ENCODE measurements at places on chromosomes 1 and 21.

DNA sequence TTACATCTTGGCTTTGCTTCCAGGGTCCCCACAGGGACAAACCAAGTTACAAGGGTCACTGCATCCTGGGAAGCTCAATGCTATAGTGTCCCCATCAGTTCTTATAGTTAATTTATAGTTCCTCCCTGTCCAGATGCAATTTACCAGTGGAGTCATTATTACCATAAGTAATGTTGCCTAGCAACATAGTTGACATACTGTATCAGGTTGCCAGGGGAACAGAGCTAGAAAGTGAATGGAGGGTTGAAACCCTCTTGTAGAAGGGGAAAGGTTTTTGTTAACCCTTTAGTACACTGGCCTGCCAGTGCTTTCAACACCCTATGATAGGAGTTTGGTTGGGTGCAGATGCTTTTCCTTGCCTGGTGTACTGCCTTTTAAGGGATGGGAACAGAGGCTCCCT is 34.3 kb upstream of the TTC4 start:
- DNase-seq, result peak; percentile 13

GRCh38 chr1:154533952-154534844 is 24.3 kb downstream of the UBE2Q1 start:
- no peak for DNase-seq

GRCh38 chr1:166080277-166080966 is 86.4 kb downstream of the FAM78B start:
- DNase-seq, result no peak

DNA sequence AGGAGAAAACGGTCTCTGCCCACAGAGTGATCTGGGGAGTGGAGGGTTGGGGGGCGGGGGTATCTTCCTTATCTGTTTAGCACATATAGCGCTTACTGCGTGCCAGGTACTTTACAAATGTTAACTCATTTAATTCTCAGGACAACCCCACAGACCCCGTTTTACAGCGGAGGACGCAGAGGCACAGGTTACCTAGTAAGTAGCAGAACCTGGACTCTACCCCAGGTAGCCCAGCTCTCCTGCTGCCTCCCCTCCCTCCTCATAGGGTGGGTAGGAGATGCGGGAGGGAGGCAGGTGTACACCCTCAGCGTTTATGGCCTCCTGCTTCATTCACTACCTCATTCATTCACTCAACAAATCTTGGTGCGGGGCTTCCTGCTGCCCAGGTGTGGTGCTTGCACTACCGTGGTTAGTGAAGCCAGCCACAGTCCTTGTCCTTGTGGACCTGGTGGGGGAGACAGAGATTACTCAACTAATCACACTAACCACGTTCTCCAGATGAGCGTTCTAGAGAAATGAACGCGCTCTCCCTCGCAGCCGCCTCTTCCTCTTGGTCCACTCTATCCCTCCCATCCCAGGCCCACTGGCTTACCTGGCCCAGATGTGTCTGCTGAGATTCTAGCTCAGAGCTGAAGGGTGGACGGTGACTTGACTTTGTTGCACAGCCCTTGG is 102.0 kb downstream of the IER5 start:
- DNase-seq, result no peak

DNA sequence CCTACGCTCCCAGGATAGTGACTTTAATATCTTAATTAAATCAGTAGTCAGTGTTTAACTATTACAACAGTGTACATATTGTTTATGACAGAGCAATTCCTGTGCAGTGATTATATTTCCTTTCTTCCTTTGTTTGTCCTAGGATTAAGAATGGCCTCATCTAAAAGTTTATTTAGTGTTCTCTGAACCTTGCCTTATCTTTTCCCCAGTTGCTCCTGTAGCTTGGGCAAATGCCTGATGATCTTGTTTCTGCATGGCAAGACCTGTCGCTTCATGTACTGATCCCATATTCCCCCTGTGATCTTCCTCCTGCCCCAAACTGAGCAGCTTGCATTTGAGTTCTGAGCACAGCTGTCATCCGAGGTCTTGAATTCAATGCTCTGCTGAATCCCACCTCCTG is 69.1 kb upstream of the STUM start:
- DNase-seq, result no peak

DNA sequence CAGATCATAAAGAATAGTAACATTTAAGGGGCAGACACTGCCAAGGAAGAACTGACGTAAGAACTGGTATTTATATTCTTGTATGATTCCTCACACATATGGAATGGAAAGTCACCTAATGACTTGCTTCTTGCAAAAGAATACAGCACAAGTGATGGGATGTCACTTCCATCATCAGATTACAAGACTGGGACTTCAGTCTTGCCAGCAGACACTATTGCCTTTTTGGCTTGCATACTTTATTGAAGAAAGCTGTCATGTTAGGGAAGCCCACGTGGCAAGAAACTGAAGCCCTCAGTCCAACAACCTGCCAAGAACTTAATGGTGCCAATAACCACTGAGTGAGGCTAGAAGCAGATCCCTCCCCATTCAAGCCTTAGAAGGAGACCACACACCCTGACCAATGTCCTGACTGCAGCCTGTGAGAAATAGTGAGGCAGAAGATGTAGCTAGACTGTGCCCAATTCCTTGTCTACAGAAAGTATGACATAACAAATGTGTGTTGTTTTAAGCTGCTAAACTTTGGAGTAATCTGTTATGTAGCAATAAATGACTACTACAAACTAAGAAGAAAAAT is 12.0 kb downstream of the EGLN1 start:
- no peak for DNase-seq

- DNase-seq, result no peak
These were observed 4.3 kb upstream of the SLC35D1 start for GRCh38 chr1:67058242-67058641.

GRCh38 chr21:44766014-44766817 is 35.4 kb downstream of the UBE2G2 start:
- DNase-seq, result no peak

- no peak for DNase-seq
These were observed 168.5 kb downstream of the SMYD3 start for GRCh38 chr1:246338546-246338945.

GRCh38 chr1:22880174-22880601 is 92.5 kb downstream of the LACTBL1 start:
- no peak for DNase-seq

GRCh38 chr1:157090196-157090647 is 9.4 kb downstream of the ETV3L start:
- DNase-seq, result peak; percentile 91

GRCh38 chr21:16059981-16060380 is 330.2 kb downstream of the USP25 start:
- no peak for DNase-seq

- peak; percentile 80 for DNase-seq
These were observed 866 bp upstream of the FNDC5 start for GRCh38 chr1:32871364-32872191.

GRCh38 chr1:60922304-60922703 is 160.1 kb upstream of the NFIA start:
- no peak for DNase-seq

DNA sequence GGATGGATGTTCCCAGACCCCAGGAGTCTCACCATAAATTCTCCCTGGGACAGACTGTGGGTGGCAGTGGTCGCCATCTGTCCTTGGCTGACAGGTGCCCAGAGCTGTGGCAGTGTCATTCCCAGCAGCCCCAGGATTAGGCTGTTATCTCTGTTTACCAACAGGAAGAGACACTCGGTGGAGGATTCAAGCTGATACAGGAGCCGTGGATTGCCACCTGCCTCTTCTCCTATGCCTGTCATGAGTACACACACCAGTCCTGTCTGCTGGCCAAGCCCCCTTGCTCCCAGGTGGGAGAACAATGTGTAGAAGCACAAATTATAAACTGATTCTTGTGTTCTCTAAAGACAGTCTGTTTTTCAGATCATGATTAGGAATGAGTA is 152.6 kb downstream of the ETS2 start:
- DNase-seq, result no peak

GRCh38 chr1:178928041-178928440 is 57.2 kb upstream of the ANGPTL1 start:
- DNase-seq, result no peak

GRCh38 chr1:73948055-73948454 is 249.9 kb downstream of the LRRIQ3 start:
- no peak for DNase-seq

GRCh38 chr1:233333086-233333485 is 5.6 kb downstream of the MAP3K21 start:
- no peak for DNase-seq

DNA sequence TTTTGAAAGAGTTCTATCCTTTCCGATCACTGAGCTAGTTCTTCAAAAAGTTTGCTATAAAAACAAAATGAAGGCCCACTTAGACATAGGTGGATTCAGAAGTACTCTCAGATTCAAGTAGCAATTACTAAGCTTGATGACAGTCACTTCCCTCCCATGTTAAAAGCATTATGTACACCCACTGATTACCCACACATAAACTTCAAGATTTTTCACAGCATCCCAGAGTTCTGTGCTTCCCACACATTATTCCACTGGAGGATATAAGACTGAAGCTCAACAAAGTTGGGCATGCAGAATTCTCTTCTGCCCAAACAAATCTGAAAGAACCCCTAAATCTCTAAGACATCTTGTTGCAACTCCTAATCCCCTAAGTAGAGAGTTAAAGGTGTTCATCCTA is 29.5 kb downstream of the VAMP4 start:
- no peak for DNase-seq

DNA sequence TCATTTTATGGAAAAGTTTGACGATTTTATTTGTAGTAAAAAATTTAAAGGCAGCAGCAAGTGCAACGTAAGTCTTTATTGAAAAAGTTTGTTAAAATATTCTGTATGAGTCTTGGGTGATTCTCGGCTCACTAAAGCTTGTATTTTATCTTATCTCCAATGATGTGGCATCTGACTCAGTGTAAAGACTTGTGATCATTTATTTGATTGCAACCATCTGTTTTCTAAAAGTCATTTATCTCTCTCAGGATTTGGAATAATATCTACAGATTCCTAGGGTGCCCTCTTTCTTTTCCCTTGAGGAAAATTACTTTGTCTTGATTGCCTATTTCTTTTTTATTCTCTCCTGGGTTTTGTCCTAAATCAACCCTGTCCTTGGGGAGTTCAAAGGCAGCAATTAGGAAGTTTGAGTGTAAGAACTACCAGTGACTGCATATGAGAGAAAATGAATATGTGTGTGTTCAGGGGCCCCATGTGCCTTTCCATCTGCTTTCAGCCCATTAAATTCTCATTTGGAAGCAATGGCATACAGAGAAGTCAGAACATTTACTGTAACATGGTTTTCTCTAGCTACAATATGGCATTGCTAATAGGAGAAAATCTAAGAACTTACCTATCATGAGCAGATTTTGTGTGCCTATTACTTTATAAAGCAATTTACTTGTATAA is 575.0 kb upstream of the CHRM3 start:
- no peak for DNase-seq

- DNase-seq, result no peak
These were observed 15.7 kb downstream of the TCEA3 start for GRCh38 chr1:23408797-23409290.

DNA sequence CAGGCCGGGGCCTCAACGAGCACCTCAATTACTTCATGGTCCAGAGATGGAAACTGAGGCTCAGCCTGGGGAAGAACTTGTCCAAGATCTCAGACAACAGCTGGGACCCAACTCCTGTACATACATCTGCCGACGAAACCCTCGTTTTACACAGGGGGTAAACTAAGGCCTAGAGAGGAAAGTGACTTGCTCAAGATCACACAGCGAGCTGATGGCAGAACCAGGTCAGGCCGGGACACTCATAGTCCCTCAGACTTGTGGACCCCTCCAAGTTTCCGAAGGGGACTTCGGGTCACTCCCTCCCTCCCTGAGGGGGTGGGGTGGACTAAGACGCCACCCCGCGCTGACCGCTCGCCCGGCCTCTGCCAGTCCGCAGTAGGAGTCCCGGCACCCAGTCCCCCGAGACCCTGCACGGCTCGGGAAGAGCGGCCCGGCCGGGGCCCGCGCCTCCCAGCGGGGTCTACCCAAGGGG is 430 bp downstream of the WASF2 start:
- no peak for DNase-seq

GRCh38 chr1:75742047-75742625 is 17.6 kb downstream of the ACADM start:
- no peak for DNase-seq

DNA sequence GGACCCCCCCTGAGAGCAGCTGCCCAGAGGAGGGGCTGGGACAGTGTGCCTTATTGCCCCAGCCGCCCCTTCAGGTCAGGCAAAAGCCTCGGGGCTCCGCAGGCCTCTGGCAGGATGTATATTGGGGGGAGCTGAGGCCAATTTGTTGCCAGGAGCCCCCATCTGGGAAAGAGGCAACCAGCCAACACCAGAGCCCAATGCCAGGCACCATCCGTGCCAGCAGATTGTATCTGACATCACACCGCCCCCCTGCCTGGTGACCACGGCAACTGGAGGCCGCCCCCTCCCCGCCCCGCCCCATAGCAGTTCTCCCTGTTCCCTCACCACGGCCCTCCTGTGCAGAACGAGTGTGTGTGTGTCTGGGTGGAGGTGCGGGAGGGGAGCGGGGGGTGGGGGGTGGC is 3.6 kb upstream of the PLEKHG5 start:
- DNase-seq, result no peak

DNA sequence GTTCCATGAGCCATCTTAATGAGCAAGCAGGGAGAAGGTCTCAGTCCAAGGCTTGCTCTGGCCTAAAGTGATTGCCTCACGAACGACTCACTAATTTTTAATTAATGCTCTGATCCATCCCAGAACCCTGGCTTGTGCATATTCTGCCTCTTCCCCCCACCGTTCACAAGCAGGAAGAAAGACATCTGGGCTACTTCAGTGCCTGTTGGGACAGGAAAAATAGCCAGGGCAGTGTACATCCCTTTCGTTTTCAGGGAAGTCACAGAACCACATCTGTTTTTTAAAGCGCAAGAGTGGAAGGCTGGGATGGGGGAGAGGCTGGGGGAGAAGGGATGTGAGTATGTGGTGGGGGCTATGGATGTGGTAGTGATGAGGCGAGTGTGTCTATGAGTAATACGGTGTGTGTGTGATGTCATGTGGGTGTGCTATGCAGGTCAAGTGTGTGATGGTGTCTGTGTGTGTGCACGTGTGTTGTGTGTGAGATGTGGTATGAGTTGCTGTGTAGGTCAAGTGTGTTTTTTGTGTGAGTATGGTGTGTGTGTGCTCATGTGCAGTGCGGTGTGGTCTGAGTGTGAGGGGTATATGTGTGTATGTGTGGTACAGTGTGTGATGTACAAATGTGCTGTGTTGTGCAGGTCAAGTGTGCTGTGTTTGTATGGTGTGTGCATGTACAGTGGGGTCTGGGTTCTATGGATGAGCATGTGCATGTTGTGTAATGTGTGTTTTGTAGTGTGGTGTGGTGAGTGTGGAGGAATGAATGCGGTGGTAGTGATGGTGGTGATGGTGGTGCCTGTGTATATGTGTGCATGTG is 64.9 kb upstream of the SYT6 start:
- DNase-seq, result peak; percentile 58
